ENCODE measurements at places on chromosomes 3 and 15.
A peak's percentile ranks its signal among the peaks of the same experiment; 100 is the strongest.

DNA sequence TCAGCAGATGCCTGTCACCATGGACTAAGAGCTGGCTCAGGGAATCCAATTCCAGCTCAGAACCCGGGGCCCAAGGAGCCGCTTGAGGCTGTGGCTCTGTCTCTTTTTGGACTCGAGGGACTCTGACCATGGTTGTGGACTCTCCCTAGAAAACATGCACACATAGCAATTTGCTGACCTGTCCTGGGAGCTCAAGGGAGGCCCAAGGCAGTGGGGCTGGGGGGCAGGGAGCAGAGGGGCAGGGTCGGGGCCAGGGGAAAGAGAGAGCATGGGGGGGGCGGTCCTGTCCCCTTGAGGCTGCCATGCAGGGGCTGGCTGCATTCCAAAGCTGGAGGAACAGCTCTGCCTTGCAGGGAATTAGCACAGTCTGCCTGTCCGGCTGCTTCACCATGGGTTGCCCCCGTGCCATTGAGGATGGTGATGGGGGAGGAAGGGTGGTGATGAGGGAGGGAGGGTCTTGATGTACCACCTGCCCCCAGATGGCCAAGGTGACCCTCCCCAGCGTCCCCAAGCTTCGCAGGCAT, 190.1 kb downstream of the GOLGA6L6 start:
- no peak for DNase-seq

GRCh38 chr3:171363202-171363601, 97.0 kb downstream of the TNIK start:
- no peak for DNase-seq

GRCh38 chr3:58973796-58974195, 76.0 kb downstream of the CFAP20DC start:
- DNase-seq = no peak

DNA sequence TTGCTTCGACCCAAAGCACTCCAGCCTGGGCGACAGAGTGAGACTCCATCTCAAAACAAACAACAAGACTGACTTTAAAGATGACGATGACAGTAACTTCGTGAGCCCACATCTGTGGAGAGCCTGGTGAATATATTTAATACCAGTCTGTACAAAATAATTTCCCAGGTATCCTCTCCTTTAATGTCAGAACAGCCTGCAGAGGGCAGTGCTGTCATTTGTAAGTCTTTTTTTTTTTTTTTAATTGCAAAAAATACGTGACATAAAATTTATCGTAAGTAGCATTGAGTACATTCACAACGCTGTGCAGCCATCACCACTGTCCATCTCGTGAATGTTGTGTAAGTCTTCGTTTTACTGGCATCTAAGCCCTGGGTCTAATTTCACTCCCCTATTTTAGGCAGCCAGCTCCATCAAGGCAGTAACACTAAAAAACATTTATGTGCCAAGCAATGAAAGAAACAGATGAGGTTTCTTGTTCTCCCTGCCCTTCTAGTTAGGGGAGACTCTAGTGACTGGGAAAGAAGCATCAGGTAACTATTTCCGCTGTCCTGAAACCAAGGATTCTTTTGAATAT, 1.4 kb downstream of the HTD2 start:
- DNase-seq = peak; percentile 29

DNA sequence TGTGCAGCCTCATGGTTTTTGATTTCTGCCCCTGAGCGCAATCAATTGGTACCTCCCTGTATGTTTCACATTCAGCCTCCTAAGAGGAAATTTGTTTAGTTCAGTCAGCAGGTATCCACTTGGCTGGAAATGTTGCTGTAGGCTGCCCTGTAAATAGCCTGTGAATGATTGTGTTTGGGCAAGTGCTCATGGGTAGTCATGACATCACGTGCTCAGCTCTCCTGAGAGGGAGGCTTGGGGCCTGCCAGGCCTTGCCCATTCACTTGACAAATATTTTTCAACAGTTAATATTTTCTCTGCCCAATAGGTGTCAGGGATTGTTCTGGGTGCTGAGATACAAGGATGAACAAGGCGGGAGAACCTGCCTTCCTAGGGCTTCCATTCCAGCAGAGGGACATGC, 13.3 kb downstream of the HRH1 start:
- no peak for DNase-seq

GRCh38 chr3:40088527-40089170, 220.9 kb upstream of the EIF1B start:
- no peak for DNase-seq

DNA sequence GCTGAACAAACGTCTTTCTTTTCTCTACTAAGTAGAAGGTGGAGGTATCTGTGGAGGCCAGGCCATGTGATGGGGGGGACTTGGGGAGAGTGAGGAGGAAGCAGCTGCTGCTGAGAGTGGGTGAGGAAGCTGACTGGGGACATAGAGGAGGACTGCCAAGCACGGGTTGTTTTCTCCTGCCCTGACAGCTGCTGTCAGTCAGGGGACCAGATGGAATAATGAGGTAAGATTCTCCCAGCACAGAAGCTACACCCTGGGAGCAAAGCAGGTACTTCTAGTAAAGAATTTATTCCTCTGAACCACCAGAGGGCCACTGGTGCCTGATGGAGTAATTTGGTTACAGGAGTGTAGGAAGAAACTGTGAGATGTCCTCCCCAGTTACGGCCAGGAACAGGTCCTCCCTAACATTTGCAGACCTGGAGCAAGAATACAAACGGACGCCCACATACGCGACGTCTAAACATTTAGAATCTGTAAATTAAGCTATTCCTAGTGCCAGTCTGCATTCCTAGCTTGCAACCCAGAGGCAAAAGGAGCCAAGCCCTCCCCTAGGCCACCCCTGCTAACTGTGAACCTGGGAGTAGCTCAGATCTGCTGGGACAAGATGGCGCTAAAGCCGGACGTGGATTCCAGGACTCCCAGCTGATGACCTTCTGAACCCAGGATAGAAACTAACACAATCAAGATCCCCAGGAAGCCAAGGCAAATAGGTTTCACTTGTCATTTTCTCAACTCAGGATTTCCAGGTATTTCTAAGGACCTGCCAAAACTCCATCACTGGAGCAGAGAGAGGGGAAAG, 14.8 kb downstream of the CRYGS start:
- peak; percentile 88 for DNase-seq

DNA sequence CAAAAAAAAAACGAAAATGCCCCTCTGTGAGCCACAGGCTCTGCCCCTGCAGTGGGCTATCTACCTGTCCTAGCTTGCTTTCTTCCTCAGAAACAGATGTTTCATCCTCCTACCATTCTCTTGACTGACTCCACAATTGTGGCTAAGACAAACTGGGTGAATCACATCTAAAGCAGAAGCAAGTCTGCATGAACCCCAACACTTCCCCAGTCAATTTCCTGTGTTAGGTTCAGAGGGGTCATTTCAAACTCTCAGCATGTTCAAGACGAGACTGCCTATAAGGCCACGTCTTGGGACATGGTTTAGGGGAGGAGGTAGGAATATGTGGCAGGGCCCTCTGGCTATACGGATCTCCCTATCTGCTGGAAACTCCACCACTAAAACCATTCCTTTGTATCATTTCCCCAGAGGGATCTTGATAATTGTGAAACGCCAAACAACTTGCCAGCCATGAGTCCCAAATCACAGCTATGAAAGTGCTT, 28.6 kb upstream of the ANKDD1A start:
- no peak for DNase-seq

- DNase-seq = no peak
These were observed 24.4 kb downstream of the FAN1 start for GRCh38 chr15:30928076-30928475.

DNA sequence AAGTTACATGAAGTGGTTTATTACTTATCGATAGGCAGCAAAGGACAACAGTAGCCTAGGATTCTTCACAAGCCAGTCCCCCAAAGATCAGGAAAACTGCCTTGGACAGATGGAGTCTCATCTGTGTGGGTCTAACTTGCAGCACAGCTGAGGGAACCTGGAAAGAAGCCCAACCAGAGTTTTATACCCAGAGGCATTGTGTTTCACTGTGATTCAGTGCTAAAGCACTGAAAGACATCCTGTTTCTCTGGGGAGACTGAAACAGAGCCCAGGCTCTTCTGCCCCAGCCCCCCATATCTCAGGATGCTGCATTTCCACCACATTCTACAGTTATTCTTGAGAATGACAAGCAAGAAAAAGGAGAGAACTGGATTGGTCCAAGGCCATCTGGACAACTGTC, 48.2 kb upstream of the PYDC2 start:
- DNase-seq = peak; percentile 70

DNA sequence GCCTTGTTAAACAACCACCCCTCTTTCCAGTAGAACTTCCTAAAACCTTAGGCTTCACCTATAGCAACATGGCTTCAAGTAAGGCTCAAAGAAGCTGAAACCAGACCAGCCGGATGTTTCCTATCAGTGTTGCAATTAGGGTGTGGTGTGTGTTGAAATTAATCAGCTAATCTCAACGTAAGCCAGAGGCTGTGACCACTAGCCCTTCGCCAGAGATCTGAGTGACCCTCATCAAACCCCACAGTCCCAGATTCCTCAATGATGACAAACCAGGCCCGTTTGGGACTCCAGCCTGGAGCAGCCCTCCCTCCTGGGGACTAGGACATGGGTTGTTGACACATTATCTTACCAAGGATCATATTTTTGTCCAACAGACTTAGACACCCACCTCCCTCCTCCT, 27.3 kb downstream of the CYP11A1 start:
- no peak for DNase-seq

- DNase-seq = no peak
These were observed 53.2 kb downstream of the LIPC start for GRCh38 chr15:58484791-58485600.

DNA sequence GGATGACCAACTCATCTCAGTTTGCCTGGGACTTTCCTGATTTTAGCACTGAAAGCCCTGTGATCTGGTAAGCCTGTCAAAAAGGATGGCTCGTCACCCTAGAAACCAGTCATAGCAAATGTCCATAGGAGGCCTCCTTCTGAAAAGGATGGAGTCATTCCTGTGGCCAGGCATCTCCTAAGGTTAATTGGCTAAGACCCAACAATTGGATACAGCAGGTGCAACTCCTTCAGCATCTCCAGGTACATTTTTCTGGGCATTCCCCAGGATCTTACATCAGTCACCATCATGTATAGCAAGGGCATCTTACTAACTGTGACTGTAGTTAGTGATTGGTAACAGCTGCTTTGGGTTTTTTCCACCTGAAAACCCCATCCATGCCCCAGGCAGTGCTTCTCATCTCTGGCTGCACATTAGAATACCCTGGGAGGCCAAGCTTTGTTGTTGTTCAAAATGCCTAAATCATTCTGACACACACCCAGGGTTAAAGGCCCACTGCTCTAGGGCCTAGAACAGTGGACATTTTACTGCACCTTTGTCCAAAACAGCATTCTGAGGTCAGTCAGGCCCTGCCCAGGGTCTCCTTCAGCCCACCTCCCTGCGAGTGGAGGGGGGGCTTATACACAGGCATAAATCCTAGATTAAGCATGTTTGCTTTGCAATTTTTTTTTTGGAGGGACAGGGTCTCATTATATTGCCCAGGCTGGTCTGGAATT, 28.3 kb upstream of the GALNT15 start:
- DNase-seq = no peak

DNA sequence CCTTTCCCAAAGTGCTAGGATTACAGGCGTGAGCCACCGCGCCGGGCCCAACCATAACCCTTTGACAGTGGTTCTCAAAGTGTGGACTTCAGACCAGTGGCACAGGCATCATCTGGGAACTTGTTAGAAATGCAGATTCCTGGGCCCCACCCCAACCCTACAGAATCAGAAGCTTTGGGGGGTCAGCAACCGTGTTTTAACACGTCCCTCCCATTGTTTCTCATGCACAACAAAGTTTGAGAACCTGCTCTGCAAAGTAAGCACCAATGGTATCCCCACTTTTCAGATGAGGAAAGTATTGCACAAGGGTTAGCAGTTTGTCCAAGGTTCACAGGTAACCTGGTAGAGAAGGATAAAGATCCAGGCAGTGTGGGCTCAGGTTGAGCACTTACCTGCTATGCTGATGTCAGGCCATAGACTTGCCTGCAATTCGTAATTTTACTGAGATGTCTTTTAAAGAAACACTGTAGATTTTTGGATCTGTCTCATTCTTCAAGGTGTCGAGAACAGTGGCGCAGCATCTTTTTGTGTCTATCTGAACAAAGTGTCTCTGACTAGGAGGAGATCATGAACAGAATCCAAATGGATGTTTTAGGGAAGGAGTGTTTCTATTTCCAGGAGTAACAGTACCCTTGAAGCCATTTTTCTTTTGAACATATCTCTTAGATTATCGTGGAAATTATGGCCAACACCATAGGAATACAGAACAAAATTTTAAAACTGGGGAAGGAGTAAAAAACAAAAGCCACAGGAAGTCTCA, 2.5 kb downstream of the GXYLT2 start:
- DNase-seq = no peak

- DNase-seq = no peak
These were observed 41.0 kb downstream of the MCTP2 start for GRCh38 chr15:94272251-94272898.

GRCh38 chr3:9343115-9343514, 19.7 kb upstream of the THUMPD3 start:
- no peak for DNase-seq

DNA sequence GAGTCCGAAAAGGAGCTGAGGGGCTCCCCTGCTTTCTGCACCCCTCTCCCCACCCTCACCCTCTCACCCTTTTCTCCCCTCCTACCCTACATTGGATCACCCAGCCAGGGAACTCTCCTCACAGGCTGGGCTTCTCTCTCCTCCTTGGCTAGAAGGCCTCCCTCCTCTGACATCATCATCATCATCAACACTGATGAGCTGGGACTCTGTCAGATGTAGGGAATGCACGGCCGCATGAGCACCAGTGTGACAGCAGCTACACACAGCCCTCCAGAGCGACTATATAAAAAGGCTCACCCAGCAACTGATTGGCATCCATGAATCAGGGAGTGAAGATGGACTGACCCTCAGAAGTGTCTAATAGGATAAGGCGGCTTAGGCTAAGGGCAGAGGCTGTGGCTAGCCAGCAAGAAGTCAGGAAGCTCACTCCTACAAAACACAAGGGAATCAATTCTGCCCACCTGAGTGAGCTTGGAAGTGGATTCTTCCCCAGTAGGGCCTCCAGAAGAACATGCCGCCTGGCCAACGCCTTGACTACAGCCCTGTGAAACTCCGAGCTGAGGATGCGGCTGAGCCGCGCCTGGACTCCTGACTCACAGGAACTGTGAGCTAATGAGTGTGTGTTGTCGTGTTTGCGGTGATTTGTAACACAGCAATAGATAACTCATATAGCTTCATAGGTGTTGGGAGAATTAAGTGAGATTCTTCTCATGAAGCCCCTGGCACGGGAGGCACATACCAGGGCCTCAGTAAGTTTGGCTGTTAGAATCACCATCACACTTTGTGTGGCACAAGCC, 147.6 kb downstream of the FAM43A start:
- DNase-seq = no peak

GRCh38 chr3:111864821-111865656, 6.0 kb downstream of the PHLDB2 start:
- DNase-seq = no peak

GRCh38 chr15:69808756-69809155, 289.0 kb downstream of the TLE3 start:
- no peak for DNase-seq

- DNase-seq = no peak
These were observed 205.6 kb downstream of the FEZF2 start for GRCh38 chr3:62167566-62168262.

GRCh38 chr3:153921826-153922225, 199.4 kb upstream of the ARHGEF26 start:
- no peak for DNase-seq

- DNase-seq = no peak
These were observed 178.6 kb downstream of the KCNAB1 start for GRCh38 chr3:156298938-156299337.

All from NCI-H2171 treated with DMSO at 0.1 percent for 48 hours (cell line).